ENCODE measurements at places on chromosomes 1 and 21.

DNA sequence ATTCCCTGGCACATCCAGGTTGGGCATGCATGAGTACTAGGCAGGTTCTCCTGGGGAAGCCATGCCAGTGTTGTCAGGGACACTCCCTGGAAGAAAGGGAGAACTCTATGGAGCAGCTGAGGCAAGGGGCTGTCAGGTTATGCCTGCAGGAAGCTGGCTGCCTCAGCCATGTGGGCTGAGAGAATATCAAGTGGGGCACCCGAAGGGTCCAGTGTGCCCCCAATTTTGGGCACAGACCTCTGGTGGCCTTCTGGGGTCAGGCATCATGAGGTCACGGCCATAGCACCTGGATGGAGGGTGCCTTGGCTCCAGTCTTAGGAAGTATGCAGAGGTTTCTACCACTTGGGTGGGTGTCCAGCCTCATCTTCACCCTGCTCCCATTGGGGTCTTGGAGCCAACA, 2.6 kb downstream of the CSF3R start:
- no peak for DNase-seq

DNA sequence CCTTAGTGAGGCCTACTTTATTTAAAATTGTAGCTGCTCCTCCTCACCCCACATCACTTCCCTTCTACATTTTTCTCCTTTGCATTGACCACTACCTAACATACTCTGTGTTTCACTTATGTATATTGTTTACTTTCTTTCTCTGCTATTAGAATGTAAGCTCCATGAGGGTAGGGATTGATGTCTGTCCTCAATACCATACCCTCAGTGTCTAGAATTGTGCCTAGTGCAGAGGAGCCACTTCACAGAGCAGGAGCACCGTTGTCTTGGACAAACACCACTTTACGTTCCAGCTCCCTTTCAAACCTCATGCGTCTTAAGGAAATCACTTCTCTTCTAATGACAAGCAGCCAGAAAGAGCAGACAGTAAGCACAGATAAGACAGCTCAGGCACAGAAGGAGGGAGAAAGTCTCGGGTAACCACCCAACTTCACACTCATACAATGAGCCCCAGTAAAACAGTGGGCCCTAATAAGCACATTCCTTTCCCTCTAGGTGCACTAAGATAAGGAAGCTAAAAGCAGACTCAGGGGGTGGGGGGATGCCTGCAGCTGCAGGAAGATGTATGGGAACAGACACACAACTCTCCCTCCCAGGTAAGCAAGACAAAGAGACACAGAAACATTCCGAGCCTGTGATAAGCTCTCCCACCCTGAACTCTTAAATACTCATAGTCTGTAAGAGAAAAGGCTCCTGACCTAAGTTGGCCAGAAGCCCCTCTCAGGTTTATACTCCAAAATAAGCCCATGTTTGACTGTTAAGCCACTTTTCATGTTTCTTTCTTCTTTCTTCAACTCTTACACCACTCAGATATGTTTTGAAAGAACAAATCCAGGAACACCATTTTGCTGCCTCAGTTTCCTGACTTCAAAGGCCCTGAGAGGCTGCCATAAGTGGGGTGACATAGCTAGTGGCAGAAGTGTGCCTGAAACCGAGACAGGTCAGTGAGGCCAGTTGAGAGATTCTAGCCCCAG, 7.1 kb upstream of the PLEKHM2 start:
- DNase-seq: no peak

DNA sequence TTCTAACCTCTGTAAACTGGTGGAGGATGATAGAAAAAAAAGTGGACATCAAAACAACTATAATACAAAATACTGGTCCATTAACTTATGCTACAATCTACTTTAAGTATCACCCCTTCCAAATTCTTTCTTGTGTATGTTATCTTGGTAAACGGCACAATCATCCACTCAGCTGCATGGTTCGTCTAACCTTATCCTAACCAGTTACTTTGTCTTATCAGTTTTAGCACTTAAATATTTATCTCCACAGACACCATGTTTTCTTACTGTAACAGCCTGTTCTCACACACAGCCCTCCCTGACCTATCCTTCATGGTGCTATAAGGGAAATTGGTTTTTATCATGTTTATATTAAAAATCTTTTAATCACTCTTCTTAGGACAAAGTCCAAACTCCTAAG, 157.2 kb downstream of the PTGER3 start:
- no peak for DNase-seq

DNA sequence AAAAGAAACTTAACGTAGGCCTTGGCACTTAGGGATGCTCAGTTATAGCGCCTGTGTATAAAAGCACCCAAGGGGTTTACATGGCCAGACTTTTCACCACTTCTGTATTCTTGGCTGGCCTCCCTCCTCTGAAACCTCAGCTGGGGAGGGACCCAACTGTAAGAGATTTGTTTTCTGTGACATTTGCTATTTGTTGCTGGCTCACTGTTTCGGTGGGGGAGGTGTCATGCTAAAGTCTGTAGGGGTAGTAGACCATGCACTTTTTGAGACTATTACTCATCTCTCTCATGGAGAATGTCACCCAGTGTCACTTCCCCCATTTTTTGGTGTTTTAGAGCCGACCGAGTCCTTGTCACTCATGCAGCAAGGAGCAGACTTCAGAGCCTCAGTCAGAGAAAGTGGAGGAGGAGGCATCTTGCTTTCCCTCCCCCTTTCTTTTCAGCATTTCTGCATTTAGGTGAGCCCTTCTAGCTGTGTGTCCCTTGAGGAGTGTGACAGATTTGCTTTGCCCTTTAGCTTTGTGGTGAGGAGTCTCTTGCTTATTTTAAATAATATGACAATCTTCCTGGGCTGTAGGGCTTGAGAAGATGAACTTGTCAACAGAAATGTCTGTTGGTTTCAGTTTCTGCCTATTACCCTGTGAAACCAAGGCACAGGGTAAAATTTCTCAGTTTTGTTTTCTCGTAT, 160.1 kb downstream of the FASLG start:
- DNase-seq: no peak

GRCh38 chr1:200317236-200317635, 92.6 kb downstream of the ZNF281 start:
- no peak for DNase-seq

- DNase-seq: peak; percentile 59
Measured at GRCh38 chr1:37338658-37339057, 135.7 kb upstream of the ZC3H12A start.

- DNase-seq: no peak
Measured at GRCh38 chr1:3522564-3523265, 68.2 kb downstream of the ARHGEF16 start.

DNA sequence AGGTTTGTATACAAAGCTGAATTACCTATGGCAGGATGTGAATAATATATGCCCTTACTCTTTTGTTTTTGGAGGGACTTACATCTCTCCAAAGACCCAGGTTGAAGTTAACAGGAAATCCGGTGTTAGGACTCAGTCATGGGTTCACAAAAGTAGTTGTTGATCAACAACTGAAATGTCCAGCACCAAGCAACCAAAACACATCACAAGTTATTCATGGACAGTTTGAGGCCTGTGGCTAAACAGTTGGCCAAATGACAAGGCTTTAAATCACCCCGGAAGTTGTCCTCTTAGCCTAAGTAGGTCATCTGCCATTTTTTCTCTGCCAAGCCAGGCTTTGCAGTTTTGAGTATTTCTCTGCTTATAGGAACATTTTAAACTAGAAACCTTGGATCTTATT, 89.9 kb downstream of the CD247 start:
- DNase-seq: no peak

GRCh38 chr1:6260433-6260934, 414 bp downstream of the GPR153 start:
- no peak for DNase-seq

GRCh38 chr1:211734359-211734758, 58.9 kb upstream of the NEK2 start:
- DNase-seq: no peak

DNA sequence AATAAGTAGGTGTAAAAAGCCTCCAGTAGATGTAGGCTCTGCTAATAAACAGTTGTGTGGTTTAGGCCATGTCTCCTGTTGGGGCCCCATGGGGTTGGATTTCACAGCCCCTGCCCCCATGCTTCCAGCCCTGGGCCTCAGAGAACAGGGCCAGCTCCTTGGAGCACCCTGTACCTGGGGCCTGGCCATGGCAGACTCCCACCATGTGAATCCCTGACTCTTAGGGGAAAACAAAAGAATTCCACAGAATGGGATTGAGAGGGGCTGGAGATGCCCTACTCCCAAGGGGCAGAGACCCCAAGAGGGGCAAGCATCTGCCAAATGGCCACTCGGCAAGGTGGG, 11.5 kb downstream of the LRP8 start:
- no peak for DNase-seq

DNA sequence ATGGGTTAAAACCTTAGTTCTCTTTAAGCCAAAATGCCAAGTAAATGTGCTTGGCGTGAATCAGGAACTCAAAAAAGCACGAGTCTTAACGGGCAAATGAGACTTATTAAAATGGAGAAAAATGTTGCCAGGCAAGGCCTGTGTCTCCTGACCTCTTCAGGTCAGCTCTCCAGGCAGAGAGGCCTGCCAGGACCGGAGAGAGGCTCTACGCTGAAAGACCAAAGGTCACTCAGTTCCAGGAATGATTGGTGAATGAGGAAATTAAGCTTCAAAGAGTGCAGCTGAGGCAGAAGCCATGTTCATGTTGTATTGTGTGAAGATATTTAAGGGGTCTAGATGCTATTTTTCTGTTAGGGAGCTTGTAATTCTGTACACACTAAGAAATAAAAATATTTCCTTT, 66.6 kb downstream of the SPAG17 start:
- DNase-seq: no peak

DNA sequence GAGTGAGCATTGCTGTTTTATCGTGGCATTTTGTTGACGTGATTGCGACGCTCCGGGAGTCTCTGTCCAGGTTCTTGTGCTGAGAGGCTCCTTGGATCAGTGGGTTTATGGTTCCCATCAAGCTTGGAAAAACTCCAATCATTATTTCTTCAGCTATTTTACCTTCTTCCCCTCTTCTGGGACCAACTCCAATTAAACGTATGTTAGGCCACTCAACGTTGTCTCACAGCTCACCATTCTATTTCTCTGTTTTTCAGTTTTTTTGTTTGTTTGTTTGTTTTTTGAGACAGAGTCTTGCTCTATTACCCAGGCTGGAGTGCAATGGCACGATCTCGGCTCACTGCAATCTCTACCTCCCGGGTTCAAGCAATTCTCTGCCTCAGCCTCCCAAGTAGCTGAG, 8.0 kb downstream of the HES4 start:
- DNase-seq: no peak

GRCh38 chr1:45103534-45103933, 91.5 kb downstream of the UROD start:
- DNase-seq: no peak

DNA sequence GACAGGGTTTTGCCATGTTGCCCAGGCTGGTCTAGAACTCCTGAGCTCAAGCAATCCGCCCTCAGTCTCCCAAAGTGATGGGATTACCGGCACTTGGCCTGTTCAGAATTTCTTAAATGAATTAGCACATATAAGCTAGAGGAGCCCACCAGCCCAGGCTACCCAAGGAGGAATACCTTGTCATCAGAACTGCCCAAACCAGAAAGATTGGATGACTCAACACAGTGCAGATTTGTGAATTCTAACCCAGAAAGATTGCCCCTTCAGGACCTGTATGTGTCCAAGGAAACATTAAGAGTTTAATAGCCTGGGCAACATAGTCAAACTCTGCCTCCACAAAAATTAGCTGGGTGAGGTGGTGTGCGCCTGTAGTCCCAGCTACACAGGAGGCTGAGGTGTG, 14.0 kb upstream of the LIN9 start:
- no peak for DNase-seq

DNA sequence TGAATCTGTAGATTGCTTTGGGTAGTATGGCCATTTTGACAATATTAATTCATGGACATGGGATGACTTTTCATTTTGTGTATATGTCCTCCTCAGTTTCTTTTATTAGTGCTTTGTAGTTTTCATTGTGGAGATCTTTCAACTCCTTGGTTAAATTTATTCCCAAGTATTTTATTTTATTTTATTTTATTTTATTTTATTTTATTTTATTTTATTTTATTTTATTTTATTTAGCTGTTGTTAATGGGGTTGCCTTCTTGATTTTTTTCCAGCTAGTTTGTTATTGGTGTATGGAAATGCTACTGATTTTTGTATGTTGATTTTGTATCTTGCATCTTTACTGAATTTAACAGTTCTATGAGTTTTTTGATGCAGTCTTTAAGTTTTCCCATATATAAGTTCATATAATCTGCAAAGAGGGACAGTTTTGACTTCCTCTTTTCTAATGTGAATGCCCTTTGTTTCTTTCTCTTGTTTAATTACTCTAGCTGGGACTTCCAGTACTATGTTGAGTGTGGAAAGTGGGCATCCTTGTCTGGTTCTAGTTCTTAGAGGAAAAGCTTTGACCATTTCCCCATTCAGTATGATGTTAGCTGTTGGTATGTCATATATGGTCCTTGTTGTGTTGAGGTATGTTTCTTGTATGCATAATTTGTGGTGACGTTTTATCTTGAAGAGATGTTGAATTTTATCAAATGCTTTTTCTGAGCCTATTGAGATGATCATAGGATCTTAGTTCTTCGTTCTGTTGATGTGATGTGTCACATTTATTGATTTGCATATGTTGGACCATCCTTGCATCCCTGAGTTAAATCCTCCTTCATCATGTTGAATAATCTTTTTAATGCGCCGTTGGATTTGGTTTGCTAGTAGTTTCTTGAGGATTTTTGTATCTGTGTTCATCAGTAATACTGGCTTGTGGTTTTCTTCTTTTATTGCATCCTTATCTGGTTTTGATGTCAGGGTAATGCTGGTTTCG, 14.3 kb downstream of the CEPT1 start:
- no peak for DNase-seq

GRCh38 chr1:10940838-10941237, 71.6 kb upstream of the TARDBP start:
- no peak for DNase-seq

GRCh38 chr1:57186455-57186854, 220.6 kb upstream of the C8B start:
- no peak for DNase-seq

DNA sequence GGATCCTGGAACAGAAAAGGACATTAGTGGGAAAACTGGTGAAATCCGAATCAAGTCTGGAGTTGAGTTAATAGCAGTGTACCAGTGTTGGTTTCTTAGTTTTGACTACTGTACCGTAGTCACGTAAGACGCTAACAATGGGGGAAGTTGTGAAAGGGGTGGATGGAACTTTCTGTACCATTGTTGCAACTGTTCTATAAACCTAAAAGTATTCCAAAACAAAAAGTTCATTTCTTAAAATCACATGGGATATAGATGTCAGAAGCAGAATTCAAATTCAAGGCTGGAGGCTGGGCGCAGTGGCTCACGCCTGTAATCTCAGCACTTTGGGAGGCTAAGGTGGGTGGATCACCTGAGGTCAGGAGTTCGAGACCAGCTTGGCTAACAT, 16.9 kb downstream of the ARHGEF19 start:
- no peak for DNase-seq

DNA sequence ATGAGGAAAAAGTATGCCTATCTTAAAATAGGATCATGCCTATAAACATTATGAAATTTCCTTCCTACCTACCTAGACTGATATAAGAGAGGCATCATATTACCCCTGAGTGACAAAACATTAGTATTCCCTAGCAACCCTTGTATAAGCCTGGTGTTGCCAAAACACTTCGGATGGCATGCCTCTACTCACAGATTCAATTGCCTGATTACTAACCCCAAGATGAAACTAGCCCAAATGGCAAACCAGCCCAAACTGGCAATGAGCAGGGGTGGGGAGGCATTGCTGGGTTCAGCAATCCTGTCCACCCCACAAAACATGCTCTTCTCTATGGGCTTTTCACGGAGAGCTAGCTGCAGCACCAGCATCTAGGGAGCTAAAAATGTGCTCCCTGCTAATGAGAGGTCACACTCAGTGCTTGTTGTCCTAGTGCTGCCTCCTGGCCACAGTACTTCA, 13.9 kb downstream of the PALMD start:
- DNase-seq: no peak

- DNase-seq: peak; percentile 10
Measured at GRCh38 chr21:42337830-42338728, 12.7 kb downstream of the TFF2 start.

All from NCI-H446 (cell line).